Uterus (tissue), 4 donors: ENCODE measurements at places on chromosomes 3 and 15.

DNA sequence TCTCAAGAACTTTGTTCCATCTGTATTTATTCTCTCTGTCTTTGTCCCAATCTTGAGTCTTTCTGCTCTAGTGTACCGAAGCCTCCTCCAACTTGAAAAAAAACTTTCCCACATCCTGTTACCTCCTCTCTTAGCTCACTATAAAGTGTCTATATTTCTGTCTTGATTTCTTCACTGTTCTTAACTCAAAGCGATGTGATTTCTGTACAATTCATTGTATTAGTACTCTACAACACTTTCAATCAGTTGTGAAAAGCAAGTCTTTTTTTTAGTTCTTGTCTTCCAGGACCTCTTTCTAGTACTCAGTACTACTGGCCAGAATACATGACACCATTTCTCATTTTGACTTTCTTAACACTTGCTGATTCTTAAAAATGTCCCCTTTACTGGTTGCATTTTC, 353.5 kb upstream of the SATB1 start:
- no peak for DNase-seq
- H3K4me3 ChIP-seq = no peak overlapping the region
- no peaks in the 10 kb centered on the region for H3K36me3 ChIP-seq
- no peak overlapping the region for H3K27ac ChIP-seq
- H3K27me3 ChIP-seq = no peaks in the 10 kb centered on the region

DNA sequence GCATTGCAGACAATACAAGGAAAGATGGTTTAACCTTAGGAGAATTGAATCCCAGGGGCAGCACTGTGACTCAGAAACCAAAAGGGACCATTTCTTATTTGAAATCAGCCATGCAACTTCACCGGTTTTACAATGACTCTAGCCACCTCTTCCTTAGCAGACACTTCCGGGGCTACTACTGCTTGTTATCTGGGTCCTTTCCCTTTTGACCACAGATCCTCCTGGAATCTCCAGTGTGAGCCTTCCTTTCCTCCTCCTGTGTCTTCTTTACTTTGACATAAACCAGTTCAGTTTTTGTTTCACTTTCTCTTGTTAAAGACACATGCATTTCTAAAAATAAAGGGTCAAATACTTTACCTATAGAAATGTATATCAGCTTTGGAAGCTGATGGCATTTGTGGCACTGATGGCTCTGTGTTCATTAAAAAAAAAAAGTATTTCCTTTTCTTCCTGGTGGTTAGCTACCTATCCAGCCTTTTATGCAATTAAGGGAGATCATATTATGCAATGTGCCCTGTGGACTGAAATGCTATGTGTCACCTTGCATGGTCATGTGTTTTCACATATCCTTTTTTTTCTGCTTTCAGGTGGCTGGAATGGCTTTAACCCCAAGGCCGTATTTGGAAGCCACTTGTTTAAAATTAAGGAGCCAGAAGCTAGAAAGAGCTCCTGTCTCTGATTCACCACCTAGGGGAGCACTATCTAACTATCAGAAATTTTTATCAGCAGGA, 296.2 kb downstream of the CHL1 start:
- no peaks in the 10 kb centered on the region for H3K27me3 ChIP-seq
- no peak overlapping the region for H3K27ac ChIP-seq
- no peak overlapping the region for H3K4me3 ChIP-seq
- H3K36me3 ChIP-seq = no peaks in the 10 kb centered on the region
- no peaks in the 10 kb centered on the region for H3K4me1 ChIP-seq

DNA sequence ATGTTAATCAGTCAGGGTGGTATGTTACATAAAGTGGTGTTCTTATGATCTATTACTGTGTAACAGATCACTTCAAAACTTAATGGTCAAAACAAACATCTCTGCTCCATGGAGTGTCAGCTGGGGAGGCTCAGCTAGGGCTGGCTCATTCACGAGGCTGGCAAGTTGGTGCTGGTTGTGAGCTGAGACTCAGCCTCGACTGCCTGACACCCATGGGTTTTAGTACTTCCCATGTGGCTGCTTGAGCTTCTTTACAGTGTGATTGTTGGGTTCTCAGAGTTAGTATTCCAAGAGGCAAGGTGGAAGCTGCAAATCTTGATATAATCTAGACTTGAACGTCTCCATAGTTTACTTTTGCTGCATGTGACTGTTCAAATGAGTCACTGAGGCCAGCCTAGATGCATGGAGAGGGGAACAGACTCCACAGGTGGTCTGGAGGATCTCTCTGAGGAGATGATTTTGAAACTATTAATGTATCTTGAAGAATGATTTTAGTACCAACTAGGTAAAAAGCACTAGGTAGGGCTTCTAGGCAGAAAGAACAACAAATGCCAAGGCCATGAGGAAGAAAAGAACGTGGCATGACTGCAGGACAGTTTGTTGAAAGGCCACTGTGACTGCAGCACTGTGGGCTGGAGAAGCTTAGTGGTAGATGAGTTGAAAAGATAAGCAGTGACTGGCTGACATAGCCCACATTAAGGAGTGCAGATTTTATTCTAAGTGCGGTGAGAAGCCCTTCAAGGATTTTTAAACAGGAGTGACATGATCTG, 281.1 kb upstream of the PROK2 start:
- no peak overlapping the region for H3K27ac ChIP-seq
- no peak overlapping the region for H3K4me3 ChIP-seq
- DNase-seq = no peak
- no peaks in the 10 kb centered on the region for H3K36me3 ChIP-seq

DNA sequence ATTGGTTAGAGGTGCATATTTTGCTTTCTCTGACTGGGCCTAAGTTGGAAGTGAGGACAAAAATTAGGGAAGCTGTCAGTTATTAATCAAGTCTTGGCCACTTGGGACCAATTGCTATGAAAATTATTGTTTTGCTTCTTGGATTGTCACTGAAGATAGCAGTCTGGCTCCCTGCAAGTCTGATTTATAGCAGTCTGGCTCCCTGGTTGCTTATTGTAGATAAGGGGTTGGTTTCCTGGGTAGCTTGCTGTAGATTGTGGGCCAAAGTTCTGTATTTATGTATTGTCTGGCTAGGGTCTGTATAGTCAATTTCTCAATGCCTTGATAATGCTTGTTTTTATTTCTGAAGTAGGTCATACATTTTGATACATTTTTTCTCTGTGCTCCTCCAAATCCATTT, 13.3 kb upstream of the DRD3 start:
- H3K36me3 ChIP-seq = no peaks in the 10 kb centered on the region
- H3K4me1 ChIP-seq = no peaks in the 10 kb centered on the region
- H3K4me3 ChIP-seq = no peak overlapping the region

- H3K36me3 ChIP-seq = no peaks in the 10 kb centered on the region
- H3K4me3 ChIP-seq = no peak overlapping the region
- DNase-seq = no peak
- no peak overlapping the region for H3K27ac ChIP-seq
- no peaks in the 10 kb centered on the region for H3K27me3 ChIP-seq
Measured at GRCh38 chr3:87298111-87298718, 21.8 kb upstream of the POU1F1 start.

- DNase-seq = no peak
- no peaks in the 10 kb centered on the region for H3K4me1 ChIP-seq
- H3K4me3 ChIP-seq = no peak overlapping the region
- H3K27me3 ChIP-seq = no peaks in the 10 kb centered on the region
Measured at GRCh38 chr15:31799715-31800321, 230.5 kb upstream of the CHRNA7 start.

GRCh38 chr15:82805994-82806406, at the start of gene FSD2:
TSS of gene FSD2 (minus strand) at chr15:82806069. CDS start at chr15:82787390, 18,679 bp downstream.
- H3K4me1 ChIP-seq = no peaks in the 10 kb centered on the region
- DNase-seq = no peak
- H3K4me3 ChIP-seq = no peak within 1 kb of the TSS
- no peaks in the 10 kb centered on the region for H3K27me3 ChIP-seq
- no peaks in the 10 kb centered on the region for H3K36me3 ChIP-seq

DNA sequence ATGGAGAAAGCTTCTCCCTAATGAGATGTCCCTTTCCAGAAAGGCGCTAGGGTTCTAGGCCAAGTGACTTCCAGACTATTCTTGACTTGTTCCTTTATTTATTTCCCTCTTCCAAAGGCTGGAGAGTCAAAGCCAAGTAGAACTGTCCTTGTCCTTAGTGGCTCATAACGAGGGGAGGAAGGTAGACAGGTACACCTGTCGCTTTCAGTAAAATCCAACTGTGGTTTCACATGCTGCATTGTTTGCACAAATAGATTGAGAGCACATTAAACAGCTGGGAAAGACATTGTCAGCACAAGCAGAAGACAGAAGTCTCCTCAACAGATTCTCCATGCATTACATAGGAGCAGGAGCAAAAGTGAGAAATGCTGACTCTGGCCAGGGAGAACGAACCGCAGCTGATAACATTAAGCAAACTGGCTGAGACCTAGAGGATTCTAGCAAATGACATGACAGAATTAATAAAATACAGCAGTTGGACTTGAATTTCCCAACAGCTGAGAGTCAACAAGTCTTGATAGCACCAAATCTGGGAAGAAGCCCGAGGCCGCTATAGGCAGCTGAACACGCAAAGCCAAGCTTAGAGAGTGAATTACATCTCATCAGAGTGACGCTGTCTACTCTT, 227.7 kb downstream of the TLE3 start:
- DNase-seq = no peak
- H3K27ac ChIP-seq = no peak overlapping the region
- H3K27me3 ChIP-seq = no peaks in the 10 kb centered on the region
- H3K4me3 ChIP-seq = no peak overlapping the region
- H3K4me1 ChIP-seq = no peaks in the 10 kb centered on the region

- no peak overlapping the region for H3K4me3 ChIP-seq
- H3K27ac ChIP-seq = no peak overlapping the region
- no peak for DNase-seq
- no peaks in the 10 kb centered on the region for H3K27me3 ChIP-seq
- no peaks in the 10 kb centered on the region for H3K4me1 ChIP-seq
Measured at GRCh38 chr3:39407773-39408492, 1.4 kb downstream of the RPSA start.

DNA sequence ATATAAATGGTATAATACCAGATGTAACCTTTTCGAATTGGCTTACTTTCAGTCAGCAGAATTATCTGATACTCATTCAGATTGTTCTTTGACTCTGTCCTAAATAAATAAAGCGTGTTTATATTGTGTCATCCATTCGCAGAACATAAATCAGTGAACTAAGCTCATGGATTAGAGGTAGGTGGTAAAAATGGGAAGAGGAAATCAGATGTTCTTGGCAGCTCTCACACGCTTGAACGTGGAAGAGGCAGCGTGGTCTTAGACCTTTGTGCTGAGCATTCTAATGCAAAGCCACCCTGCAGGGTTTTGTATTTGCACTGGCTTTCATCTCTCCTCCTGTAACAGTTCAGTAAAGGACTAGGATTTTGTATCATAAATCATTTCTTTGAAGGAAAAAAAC, 441.4 kb downstream of the GABRG3 start:
- no peak overlapping the region for H3K4me3 ChIP-seq
- H3K36me3 ChIP-seq = no peaks in the 10 kb centered on the region
- H3K4me1 ChIP-seq = no peaks in the 10 kb centered on the region
- H3K27me3 ChIP-seq = no peaks in the 10 kb centered on the region

DNA sequence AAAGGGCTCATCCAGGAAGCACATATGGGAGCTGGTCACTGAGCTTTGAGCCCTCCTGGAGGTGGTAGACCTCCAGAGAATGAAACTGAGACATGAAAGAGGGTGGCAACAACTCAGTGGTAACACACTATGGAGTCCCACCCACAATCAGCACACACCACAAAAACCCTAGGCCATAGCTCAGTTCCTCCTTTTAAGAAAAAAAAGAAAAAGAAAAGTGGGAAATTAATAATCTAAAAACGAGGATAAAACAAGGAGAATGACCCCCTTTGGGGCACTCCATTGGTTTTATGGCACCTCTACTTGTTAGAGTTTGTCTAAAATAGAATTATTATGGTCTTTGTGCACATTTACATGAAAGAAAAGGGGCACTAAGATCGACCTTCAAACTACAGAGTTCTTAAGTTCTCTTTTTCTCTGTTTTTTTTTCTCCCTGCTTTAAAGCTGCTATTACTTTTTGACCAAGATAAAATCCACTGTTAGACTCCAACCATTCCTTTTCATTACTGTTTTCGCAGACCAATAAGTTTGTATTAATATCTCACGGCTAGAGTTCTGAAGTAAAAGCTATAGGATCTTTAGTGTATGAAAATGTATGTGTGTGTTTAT, 40.2 kb upstream of the ZBTB20 start:
- no peak for DNase-seq
- no peaks in the 10 kb centered on the region for H3K36me3 ChIP-seq
- H3K27me3 ChIP-seq = no peaks in the 10 kb centered on the region
- H3K4me1 ChIP-seq = no peaks in the 10 kb centered on the region
- H3K4me3 ChIP-seq = no peak overlapping the region

- no peak overlapping the region for H3K4me3 ChIP-seq
- no peak for DNase-seq
- H3K27me3 ChIP-seq = no peaks in the 10 kb centered on the region
- H3K4me1 ChIP-seq = no peaks in the 10 kb centered on the region
- no peak overlapping the region for H3K27ac ChIP-seq
Measured at GRCh38 chr3:14616606-14617507, 34.7 kb upstream of the CCDC174 start.

- DNase-seq = no peak
- H3K4me1 ChIP-seq = no peaks in the 10 kb centered on the region
- no peaks in the 10 kb centered on the region for H3K27me3 ChIP-seq
- no peak overlapping the region for H3K4me3 ChIP-seq
- H3K27ac ChIP-seq = no peak overlapping the region
- H3K36me3 ChIP-seq = no peaks in the 10 kb centered on the region
Measured at GRCh38 chr15:79635897-79636561, 203.9 kb downstream of the MINAR1 start.

DNA sequence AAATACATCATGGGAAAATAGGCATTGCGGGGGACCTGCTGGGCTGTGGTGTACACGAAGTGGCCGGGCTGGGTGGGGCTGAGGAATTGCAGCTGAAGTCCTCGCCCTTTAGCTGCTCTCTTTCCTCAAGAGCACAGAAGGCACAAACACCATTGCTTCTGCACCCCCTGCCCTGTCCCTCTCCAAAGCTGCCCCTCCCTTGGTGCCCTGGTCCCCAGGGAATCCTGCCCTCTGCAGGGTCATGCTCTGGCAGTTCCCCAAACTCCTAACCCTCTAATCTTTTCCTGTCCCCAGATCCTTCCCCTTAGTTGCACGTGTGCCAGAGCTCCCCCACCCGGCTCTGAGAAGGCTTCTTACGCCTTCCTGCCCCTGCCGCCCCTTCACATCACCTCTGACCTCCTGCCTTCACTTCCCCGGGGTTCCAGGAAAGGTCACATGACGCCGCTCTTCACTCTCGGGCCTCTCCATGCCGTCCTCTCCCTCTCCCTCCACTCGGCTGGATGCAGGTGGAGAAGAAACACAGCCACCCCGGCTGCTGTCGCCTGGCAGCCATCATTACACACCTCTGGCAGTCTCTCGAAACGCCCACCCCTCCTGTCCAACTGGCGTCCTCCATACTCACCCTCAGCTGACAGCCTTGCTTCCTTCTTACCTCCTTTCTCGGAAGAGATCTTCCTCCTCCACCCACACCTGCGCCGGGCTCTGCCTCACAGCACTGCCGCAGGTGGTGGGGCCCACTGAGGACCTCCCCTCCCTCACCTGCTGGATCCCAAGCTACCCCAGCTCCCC, 6.9 kb upstream of the PCSK6 start:
- no peaks in the 10 kb centered on the region for H3K4me1 ChIP-seq
- H3K27ac ChIP-seq = no peak overlapping the region
- H3K27me3 ChIP-seq = no peaks in the 10 kb centered on the region
- H3K4me3 ChIP-seq = no peak overlapping the region
- no peaks in the 10 kb centered on the region for H3K36me3 ChIP-seq
